ENCODE measurements at places on chromosomes 2 and 18.

DNA sequence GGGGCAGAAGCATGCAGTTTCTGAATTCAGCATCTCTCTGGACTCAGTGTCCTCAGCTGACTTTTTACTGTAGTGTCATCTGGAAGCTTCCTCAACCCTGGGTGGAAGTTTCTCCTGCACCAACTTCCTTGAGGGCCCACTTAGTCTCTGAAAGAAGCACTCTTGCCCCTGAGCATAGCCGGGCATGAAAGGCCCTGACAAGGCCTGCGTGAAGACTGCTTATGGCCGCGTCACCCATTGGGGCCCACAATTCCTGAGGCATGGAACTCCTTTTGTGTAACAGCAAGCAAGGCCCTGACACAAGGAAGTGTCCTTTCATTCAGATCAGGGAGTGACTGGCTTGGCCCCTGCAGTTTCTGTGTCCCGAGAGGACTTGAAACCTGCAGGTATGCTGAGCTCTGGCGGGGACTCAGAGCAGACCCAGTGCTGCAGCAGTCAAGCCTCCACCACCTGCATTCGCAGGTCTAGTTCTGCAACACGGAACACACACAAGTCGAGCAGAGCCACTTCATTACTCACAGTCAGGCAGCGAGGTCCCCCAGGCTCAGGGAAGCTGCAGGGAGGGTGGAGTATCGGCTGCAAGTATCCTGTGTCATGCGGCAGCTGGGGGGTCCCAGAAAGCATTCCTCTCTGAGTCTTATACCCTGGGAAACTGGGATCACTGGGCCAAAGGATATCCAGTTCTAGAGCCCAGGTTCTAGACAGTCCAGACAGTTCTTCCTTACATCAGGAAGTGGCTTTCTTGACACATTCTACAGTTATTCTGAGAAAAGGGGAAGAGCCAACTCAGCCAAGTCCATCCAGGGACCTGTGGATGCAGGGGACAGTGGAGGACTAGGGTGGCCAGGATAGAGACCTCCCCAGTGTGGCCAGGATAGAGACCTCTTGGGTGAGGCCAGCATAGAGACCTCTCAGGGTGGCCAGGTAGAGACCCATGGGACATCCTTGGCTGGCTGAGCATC is 35.6 kb upstream of the PRLH start:
- no peak for DNase-seq

- no peak for DNase-seq
These were observed 119.1 kb downstream of the LRATD1 start for GRCh38 chr2:14751581-14751980.

DNA sequence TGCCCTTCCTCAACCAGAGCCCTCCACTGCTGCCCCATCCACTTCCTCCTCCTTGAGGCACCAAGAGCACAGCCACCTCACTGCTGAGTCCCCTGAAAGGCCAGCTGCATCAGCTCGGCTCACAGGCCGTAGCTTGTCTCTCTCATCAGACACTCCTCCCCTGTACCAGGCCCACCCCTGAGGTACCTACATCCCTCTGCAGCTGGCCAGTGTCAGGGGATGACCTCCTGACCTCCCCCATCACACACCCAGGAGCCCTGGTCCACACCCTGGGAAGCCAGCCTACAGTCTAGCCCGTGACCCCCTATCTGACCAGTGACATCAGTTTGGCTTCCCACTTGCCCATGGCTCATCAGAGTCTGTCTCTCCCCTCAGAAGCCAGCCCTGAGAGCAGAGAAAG is 205.6 kb downstream of the TNS1 start:
- no peak for DNase-seq

DNA sequence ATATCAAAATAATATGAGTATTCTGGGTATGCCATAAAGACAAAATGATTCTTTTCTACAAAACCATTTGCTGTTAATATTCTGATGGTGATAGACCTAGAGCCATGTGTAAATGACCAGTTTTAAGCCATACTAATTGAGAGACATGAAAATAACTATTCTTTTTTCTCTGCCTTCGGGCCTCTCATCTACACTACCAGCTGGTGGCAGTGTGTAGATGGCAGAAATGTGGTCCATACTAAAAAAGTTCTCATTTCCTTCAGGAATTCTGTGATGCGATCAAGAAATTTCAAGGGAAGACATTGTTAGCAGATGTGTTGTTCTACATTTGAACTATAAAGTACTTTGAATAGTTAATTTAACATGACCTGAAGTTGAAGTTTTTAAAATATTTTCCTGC is 485.2 kb downstream of the TRIB2 start:
- no peak for DNase-seq

GRCh38 chr2:105640246-105640645 is 104.5 kb upstream of the NCK2 start:
- DNase-seq, result no peak

DNA sequence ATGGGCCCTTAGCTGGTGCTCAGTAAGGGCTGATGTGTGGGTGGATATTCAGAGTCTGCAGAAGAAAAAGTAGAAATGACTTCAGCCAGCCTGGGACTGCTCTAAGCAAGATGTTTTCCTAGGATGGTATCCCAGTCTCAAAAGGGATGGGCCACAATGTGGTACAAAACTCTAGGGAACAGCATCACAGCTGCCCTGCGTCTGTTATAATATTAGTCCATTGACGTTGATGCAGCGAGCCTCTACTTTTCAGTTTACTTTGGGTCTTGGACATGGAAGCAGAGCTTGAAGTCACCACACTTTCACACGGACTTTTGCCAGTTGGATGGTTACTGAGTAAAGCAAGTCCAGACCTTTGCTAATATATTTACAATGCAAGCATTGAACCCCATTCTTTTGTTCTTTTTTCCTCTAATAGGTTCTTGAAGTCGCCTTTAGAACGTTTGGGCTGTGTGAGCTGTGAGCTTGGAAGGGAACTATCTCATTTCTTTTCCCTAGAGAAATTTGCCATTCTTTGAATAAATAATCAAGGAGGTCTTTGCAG is 105.7 kb downstream of the RDH14 start:
- DNase-seq, result no peak

DNA sequence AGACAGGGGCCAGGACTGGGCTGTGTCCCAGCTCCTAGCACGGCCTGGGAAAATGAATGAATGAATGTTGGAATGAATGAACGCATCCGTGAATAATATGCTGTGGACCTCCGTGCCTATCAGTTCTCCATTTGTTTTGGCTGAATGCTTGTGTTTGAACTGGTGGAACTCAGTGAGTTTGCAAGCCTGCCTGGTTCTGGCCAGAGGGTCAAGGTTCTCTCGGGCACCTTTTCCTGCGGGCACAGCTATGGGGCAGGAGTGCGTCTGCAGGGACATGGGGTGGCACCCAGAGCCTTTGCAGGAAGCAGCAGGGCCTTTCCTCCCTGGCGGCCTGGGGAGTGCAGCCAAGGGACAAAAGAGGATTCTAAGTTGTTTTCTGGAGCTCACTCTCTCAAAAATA is 17.6 kb upstream of the PDIA6 start:
- DNase-seq, result no peak

GRCh38 chr18:22168360-22168921 is 948 bp upstream of the GATA6 start:
- no peak for DNase-seq

DNA sequence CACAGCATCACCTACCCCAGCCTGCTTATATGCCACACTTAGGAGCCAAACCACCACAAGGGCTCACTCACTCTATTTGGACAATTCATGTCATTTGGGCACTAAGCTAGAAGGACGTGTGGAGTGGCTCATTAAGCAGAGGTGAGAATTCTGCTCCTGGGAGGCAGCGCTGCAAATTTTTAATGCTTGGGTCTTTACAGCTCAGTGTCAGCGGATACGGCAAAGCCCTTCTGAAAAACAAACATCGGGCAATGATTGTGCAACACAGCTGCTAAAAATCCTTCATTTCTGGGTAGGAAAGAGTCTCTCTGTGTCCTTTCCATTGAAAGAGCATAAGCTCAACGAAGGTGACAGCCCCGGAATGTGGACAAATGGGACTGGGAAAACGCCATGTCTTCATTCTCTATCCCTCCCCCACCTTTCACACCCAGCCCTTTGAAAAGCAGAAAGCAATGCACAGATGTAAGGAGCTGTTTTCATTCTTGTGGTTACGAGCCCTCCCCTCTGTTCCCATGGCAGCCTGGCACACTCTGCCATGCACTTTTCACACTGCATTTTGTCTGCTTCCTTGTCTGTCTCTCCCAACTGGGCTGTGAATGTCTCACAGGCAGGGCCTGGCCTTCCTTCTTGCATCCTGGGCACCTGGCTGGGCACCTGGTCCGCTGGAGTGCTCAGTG is 16.0 kb downstream of the TMEM177 start:
- no peak for DNase-seq

DNA sequence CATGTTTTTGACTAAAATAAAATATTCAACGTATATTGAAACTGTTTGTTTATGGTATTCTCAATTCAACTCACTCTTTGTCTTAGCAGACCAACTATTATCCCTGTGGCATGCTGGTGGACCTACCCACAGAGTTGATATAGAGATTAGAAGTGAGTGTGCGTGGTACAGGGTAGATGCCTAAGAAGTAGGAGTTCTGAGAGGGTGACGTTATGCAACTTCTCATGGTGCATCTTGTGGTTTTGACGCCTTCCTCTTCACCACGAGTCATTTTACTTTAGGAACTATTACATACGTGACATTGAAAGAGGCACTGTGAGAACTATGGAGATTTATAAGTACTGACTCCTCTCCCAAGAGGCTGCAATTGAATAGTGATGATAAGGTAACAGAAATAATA is 26.6 kb upstream of the NAPG start:
- no peak for DNase-seq

- no peak for DNase-seq
These were observed 111.6 kb downstream of the ZNF521 start for GRCh38 chr18:25240420-25240770.

DNA sequence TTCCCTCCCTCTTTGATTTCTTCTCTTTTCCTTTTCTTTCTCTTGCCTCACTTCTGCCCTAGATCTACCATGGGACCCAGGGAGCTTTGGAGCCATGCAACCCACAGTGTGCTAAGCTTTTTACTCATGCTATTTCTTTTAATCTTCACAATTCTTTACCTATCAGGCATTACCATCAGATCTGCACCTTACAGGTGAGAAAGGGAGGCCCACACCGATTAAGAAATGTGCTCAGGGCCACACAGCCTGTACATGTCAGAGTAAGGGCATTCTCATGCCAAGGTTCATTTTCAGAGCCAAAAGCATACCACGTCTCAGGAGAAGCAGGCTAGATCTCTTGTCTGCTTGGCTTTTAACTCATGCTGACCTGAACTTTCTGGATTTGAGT is 161.9 kb downstream of the RPIA start:
- no peak for DNase-seq

Measured in substantia nigra (tissue), 51 donors.